Right ventricle myocardium superior (tissue), 1 donor: ENCODE measurements at places on chromosomes 4 and X.

DNA sequence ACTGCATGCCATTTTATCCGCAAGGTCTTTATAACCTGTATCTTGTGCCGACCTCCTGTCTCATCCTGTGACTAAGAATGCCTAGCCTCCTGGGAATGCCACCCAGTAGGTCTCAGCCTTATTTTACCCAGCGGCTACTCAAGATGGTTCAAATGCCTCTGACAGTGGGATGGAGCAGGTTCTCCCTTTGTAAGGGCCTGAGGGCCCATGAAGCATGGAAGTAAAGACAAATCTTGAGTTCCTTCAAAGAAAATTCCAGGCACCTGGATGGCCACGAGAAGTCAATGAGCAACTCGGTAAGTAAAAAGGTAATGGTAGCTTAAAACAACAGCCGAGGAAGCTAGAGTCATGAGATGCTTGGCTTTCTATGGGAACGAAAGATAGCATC, 19.6 kb upstream of the PRKX start:
- DNase-seq: no peak

- no peak for DNase-seq
Measured at GRCh38 chr4:7333801-7334421, 100.8 kb downstream of the PSAPL1 start.

GRCh38 chrX:133749370-133749769, 236.0 kb downstream of the GPC3 start:
- no peak for DNase-seq

GRCh38 chr4:169791062-169791461, 33.3 kb upstream of the HPF1 start:
- no peak for DNase-seq

DNA sequence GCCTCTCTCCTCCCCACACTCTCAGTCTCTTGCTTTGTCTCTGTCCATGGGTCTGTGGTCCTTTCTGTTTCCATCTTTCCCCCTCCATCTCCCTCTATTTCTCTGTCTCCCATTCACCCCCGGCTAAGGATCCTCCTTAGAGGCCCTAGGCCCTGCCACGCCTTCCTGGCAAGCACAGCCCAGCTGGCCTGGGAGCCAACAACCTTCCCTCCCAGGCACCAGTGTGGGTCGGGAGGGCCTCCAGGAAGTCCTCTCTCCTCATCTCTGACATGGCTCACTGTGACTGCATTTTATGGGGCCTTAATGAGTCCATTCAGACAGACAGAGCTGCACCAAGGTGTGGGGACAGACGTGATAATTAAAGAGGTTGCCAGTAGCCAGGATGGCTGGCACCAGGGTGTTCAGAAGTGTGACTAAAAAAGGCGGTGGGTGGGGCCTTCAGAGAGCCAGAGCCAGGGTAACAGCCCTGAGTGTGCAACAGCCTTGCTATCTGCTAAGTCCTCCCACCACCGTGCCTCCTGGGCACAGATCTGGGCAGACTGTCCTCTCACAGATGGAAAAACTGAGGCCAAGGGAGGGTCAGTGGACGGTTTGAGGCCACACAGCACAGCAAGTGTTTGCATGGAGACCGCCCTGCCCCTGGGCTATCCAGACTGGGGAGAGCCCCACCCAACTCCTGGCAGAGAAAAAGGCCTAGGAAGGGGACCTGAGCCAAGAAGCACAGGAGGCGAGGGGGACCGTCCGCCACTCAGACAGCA, 31.5 kb downstream of the BLOC1S4 start:
- peak; percentile 72 for DNase-seq

- DNase-seq: no peak
Measured at GRCh38 chr4:186936496-186937375, 213.1 kb upstream of the FAT1 start.

DNA sequence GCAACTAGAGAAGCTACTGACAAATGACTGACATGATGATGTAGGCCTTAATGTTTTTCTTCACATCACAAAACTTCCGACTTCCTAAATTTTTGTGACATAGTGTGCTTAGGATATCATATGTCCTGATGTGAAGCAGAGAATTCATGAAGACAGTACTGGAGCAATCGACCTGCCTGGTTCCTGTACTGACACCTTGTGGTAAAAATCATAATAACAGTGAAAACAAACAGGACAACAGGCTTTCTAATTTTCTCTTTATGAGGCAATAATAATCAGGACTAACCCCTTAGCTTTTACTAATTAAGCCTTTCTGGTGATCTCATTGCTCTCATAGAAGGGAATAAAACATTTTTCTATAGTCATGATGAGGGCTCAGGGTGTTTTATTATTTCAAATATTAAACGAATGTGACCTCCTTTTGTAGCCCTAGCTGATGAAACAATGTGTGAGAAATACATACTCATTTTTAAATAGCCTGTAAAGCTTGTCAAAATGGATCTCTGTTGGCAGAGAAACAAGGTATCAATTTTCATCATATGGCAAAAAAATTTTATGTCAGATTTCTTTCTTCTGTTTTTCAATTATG, 158.4 kb downstream of the TENT5D start:
- DNase-seq: no peak

- DNase-seq: no peak
Measured at GRCh38 chr4:92520563-92520962, 216.8 kb downstream of the GRID2 start.

GRCh38 chr4:16864199-16864598, 34.2 kb downstream of the LDB2 start:
- DNase-seq: no peak

- no peak for DNase-seq
Measured at GRCh38 chr4:7960790-7961655, 21.4 kb upstream of the AFAP1 start.

- DNase-seq: no peak
Measured at GRCh38 chr4:101200561-101200960, 146.8 kb downstream of the PPP3CA start.

DNA sequence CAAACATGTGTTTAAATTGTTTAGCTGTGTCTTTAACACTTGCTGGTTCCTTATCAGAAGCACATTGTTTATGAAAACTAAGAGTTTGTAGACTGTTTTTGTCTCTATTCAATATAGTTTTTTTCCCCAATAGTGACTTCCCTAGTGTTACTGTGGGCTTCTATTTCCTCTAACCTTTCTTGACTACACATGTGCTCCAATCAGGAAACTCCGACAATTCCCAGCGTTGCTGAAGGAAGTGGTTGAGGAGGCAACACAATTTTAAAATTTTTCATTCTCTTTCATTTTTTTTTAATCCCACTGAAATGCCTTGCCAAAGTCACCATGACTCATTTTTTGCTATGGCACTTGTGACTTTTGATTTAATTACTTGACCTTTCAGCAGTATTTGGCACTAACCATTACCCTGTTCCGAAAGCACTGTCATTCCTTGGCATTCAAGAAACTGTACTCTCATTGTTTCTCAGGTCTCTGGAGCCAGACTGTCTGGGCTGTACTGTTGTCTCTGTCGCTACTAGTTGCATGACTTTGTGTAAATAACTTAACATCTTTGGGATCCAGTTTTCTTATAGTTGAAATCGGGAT, 67.6 kb upstream of the FREM3 start:
- no peak for DNase-seq

DNA sequence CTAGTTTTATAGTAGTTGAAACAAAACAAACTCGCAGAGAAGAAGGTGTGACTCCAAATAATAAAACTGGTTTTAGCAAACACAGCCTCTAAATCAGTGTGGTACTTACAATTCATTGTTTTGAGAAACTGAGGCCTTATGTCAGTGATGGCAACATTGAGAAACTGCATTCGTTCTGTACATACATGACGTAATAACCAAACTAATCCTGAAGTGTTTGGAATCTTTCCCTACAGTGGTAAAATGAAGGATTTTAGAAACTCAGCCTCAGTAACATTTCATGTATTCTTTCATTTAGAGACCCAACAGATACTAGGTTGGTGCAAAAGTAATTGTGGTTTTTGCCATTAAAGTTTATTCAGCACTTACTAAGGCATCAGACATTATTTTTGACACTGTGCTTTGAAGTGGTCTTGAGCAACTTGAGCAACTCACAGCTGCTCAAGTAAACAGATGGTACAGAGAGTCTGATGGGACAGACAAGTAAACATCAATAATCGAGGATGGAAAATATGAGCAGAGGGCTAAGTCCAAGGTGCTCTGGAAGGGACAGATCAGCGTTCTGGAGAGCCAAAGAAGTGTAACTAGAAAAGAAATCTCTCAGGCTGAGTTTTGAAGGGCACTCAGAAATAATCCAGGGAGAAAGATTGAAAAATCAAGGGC, 390.8 kb upstream of the BOD1L1 start:
- no peak for DNase-seq
